ENCODE measurements at places on chromosomes 4 and X.

- DNase-seq: no peak
Observed at GRCh38 chr4:162485486-162485885, 321.7 kb upstream of the FSTL5 start.

DNA sequence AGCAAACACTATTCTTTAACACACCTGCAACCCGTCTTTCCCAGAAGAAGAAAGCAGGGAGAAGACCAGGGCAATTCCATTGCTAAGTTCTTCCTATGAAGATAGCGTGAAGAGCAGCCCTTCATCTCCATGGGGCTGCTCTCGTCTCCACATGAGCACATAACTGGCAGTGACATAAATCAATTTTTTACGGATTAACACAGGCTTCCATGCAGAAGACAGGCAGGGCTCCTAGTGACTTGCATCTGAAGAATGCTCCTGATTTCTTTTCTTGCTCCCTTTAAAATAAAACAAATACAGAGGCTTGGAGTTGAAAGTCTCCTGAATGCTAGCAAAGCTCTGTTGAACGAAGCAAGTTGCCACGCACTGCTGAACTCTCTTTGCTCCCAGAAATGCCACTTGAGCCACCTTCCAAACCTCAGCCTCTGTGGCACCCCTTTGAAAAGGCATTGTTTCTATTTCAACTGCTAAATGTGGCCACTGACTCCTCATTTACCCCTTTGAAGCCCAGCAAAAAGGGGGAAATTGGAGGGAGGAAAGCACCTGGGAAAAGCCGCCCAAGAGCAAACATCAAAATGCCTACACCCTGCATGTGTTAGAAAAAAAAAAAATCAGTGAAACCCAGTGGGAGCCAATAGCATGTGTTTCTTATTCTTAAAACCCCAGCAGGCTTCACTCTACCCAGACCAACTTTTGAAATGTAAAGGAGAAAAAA, 383.7 kb downstream of the IDS start:
- no peak for DNase-seq

GRCh38 chr4:145483514-145483913, 1.9 kb downstream of the SMAD1 start:
- no peak for DNase-seq

- no peak for DNase-seq
Observed at GRCh38 chr4:78880874-78881492, 58.3 kb downstream of the PAQR3 start.

- peak; percentile 0 for DNase-seq
Observed at GRCh38 chr4:150385606-150386005, 196.3 kb upstream of the MAB21L2 start.

DNA sequence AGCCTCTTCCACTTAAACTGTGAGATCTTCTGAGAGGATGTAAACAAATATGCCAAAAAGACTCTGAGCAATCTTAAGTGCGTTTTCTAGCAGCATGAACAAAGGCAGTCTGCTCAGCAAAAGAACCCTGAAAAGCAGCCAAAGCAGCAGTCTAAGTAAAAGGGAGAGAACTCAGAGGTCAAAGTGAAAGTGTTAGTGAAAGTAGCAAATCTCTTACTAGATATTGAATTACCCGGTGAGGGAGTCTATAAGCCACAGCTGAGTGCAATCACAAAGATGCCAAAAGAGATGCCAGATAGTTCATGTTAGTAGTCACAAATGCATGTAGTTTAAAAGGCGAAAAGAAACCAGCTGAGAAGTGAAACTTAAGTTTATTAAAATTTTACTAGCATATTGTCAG, 7.9 kb upstream of the GNRHR start:
- no peak for DNase-seq

GRCh38 chr4:78647272-78647671, 95.7 kb downstream of the ANXA3 start:
- DNase-seq: no peak

DNA sequence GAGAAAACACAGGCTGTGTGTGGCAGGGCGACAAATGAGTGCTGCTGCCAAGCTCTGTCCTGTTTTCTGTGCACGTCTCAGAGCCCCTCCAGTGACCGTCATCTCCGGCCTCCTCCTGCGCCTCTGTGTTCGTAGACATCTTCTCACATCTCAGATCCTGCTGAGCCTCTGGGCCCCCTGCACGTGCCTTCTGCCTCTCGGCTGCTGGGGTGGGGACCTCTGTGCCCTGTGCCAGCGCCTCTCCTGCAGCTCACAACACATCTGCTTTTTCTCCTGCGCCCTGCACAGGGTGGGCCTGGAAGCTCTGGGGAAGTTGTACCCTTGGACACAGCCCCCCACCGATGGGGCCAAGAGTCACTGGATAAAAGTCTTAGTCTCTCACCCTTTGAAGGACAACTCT, 2.4 kb upstream of the CTAG2 start:
- no peak for DNase-seq

DNA sequence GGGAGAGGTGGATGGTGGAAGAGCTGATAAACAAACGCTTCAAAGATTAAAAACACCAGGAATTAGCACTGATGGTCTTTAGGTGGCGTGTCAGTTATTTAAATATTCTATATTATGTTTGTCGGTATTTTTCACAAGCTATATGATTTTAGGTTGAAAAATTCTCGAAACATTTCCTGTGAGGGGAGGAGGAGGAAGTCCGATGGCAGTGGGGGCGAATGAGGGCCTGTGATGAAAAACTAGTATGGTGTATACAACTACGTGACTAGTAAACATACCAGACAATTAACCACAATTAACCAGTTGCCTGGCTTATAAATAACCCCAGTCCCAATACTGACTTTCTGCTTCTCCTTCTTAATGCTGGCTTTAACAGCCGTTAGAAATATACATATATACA, 595 bp upstream of the NAP1L2 start:
- no peak for DNase-seq

- DNase-seq: no peak
Observed at GRCh38 chr4:147927377-147928137, 195.7 kb downstream of the ARHGAP10 start.

DNA sequence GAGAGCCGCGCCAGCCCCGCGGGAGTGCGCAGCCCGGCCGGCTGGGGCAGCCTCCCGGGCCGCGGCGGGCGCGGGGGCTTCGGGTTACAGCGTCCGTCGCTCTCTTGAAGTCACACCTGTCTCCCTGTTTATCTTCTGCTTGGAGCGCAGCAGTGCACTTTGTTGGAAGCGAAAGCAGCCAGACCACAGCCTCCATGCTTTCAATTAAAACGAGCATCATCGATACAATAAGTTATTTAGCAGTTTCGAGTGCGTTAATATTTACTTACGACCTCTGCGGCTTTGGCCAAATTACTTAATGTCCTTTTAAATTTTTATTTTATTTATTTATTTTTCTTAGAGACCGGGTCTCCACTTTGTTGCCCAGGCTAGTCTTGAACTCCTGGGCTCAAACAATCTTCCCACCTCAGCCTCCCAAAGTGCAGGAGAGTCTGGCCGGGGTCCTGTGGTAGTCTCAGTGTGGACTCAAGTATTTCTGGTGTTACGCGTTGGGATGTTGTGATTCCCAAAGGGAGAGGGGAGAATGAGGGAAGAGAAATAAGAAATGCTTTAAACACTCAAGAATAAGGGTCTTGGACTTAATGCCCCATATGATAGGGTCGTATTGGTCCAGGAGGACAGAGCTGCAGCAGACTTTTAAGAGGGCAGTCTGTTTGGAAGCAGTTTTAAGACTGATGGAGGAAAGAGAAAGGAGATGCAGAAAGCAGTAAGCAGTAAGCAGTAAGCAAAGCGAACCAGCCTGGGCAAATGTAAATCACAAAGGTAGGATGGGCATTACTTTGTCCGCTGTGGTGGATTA, 504 bp upstream of the PDLIM3 start:
- no peak for DNase-seq

DNA sequence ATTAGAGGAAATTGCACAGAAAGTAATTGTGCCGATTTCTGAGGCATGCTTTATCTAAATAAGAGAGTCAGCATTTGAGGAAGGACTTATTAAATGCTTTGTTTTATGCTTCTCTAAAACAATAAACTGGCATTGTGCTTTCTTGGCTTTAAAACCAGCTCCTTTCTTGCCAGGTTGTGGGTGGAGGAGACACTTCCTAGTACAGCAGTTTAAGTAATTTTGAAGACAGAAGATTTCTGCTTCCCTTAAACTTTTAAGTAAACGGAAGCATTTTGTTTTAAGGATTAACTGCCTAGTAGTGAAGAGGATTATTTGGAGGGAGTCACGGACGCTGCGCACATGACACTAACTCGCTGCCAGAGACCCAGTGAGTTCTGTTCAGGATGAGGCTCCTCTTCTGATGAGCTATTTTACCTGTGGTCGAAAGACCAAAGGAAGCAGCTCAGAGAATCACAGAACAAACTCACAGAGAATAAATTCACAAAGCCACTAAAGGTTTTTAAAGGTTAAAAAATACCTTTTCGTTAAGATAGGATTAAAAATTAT, 169.5 kb downstream of the TLL1 start:
- DNase-seq: no peak

GRCh38 chr4:157114671-157115070, 38.7 kb downstream of the GLRB start:
- DNase-seq: no peak

DNA sequence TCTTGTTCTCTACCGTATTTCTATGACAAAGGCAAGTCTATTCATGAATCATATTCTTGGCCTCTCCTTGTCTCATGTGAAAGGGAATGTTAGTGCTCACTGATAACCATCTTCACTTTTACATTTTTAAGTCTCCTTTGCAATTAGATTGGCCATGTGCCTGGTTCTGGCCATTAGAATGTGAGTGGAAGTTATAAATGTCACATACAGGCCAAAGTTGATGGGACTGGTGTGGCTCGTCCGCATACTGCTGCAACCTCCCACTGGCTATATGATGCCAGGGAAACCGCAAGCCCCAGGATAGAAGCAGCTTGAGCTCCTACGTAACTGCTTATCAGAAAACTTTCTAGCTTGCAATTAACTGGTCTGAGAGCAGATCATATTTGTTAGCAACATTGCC, 86.1 kb downstream of the MAGEC1 start:
- DNase-seq: no peak

GRCh38 chr4:43047058-43047457, 154.5 kb downstream of the GRXCR1 start:
- DNase-seq: no peak

DNA sequence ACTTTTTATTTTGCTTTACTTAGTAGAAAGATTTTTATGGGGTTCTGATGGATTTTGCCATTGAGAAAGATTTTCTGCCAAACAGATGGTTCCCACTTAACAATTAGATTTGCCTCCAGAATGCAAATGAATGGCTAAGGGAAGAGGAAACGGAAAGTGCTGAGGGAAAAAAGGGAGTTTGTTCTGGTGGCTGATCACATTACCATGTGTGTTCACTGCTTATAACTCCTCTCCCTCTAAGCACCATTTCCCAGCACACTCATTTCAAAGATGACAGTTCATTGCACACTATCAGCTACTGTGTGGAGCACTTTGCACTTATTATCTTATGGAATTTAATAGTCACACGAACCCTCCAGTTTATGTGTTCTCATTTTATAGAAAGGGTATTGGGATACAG, 68.0 kb upstream of the GRID2 start:
- DNase-seq: no peak

GRCh38 chr4:56931924-56932323, 24.2 kb downstream of the REST start:
- no peak for DNase-seq

- DNase-seq: no peak
Observed at GRCh38 chr4:78205591-78205990, 148.5 kb downstream of the FRAS1 start.

DNA sequence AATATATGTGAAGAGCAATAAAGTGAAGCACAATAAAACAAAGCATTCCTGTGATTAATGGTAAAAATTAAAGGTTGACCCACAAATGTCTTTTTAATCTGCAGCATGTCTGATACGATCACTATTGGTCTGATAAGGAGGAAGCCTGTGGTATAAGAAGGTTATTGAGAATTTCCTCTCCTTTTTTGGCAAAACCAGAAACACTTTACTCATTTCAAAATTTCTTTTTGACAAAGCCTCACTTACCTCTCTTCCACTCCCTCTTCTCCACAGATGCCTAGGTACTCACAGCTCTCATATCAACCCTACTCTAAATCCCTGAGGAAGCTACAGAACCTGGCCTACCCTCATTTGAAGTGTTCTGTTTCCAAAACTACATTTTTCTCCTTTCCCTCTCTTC, 56.1 kb downstream of the TSPAN5 start:
- no peak for DNase-seq

DNA sequence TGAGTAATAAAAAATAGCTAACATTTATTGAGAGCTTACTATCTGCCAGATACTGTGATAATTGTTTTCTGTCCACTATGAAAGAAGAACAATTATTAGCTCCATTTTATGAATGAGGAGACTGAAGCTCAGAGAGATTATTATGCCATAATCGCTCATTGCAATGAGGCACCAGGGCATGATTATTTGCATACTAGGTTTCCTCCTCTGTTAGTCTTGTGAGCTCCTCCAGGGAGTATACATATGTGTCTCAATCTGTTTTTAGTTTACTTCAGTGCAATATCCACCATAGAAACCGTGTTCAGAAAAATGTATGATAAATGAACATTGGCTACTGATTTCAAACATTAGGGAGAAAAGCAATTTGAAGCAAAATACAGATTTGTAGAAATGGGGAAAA, 139.4 kb upstream of the OTUD4 start:
- DNase-seq: no peak

DNA sequence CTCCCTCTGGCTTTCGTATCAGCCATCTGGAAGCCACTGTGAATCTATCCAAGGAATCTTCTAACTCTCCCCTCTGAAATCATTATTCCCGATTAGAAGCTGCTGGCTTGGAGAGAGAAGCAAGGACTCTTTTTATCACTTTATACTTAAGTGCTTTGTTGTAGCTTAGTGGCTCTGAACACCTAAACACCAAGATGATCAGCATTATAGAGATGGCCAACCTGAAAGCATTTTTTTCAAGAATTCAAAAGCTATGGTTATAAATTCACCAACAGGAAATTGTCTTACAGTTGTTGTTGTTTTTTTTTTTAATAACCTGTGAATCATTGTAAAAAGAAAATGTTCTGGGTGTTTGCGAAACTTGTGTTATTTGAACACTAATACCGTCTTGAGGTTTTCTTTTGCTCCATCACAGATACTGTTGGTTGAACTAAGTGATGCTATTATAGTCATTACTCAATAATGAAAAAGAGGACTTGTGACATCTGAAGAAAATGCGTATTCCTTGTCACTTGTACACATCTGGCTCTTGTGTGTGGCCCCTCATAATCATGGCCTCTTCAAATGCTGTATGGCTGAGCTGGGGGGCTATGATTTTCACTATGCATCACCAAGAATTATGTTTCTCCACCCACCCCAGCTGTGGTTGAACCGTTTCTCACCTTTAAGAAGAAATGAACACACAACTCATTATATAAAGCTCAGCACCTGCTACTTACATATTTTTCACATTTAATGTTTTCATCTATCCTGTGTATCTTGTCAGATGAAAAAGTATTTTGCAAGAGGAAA, 11.8 kb upstream of the SMIM43 start:
- DNase-seq: no peak

- DNase-seq: no peak
Observed at GRCh38 chr4:7185487-7186030, 6.8 kb upstream of the SORCS2 start.

All from esophagus squamous epithelium (tissue), 5 donors.